Activated CD4-positive, CD25-positive, alpha-beta regulatory T cell (primary cell): ENCODE measurements at places on chromosomes 2 and 18.

GRCh38 chr2:155679647-155680046 lies 652.9 kb downstream of the NR4A2 start:
- no peak for DNase-seq

DNA sequence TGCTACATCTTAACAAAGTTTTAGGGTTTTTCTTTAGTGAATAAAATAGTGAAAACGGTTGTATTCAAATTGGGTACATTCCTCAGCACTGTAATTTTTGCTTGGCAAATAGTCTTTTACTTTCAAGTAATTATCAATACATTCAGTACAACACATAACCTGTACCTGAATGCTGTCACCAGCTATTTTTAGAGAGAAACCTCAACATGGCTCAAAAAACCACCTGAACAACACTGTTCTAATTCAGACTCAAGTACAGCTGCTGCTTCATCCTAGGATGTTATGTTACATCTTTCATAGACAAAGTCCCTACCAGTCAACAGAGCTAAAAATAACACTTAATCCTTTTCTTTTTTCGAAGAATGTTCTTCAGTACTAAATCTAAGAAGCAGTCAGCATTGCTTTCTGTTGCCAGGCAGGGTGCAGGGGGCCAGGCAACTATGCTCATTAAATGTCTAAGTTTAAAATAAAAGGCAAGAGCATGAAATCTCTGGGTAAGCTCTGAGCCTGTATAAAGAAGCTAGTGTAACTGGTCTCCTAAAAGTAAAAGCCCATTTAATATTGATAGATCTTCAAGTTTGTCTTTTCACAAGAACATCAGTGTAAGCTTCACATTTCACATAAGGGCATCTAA lies 20.5 kb downstream of the PDIA6 start:
- no peak for DNase-seq

DNA sequence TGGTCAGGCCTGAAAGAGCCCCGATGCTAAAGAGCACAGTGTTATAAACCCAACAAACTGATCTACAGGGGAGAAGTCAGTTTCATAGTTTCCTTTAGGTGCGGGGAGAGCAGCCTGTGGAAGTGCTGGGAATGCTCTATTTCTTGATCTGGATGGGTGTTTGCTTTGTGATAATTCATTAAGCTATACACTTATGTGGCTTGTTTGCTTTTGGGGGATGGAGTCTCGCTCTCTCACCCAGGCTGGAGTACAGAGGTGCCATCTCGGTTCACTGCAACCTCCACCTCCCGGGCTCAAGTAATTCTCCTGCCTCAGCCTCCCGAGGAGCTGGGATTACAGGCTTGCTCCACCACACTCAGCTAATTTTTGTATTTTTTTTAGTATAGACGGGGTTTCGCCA lies 30.1 kb upstream of the CEP68 start:
- DNase-seq, result no peak

DNA sequence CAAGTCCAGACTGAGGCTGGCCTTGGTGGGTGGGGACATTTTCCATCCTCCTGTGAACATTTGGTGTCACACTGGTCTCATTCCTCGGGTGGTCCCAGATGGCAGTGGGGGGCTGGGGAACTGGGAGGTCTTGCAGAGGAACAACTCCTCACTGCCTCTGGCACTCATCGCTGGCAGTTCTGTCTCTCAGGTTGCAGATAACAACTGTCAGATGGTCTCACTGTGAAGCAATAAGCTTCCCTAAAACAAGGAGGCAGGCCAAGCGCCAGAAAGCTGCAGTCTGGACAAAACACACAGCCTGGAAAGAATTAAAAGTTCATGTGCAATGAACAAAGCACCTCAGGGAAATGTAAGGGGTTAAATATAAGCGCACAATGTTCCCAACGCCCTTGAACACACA lies 78.1 kb downstream of the IRS1 start:
- DNase-seq, result no peak

- DNase-seq, result no peak
These were observed 254.1 kb downstream of the GLI2 start for GRCh38 chr2:120989512-120990441.

GRCh38 chr2:37652199-37652640 lies 19.2 kb downstream of the CDC42EP3 start:
- no peak for DNase-seq

GRCh38 chr2:98188351-98189046 lies 101.5 kb downstream of the VWA3B start:
- DNase-seq, result no peak

DNA sequence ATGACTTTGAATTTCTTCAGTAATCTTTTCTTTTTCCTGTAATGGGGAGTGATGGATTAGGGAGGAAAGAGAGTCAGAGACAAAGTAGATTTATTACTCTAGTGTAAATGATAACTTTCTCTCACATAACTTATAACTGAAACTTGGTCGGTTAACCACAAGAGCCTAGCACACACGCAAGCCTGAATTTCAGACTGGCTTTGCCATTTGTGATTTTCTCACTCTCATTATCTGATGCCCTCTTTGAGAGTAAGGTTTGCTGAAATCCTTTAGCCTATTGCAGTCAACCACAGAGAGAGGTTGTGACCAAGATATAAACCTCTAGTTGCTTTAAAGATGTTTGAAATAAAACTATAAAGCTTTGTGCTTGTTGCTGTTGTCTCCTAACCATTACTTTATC lies 117.9 kb upstream of the NETO1 start:
- no peak for DNase-seq

DNA sequence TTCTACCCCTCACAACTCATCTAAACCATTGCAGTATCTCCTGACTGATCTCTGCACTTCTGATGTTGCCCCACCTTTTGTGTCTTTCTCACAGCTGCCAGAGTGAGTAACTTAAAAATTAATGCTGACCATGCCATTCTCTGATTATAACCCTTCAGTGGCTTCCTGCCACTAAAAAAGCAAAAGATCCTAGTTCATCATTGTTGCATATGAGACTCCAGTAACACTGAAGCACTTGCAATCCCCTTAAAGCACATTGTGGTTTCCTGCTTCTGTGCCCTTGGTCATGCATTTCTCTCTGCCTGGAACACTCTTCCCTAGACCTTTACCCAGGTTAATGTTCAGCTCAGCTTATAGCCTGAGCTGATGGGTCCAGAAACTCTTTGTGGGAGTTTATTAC lies 95.1 kb upstream of the WDSUB1 start:
- no peak for DNase-seq

GRCh38 chr2:241479026-241479898 lies 29.1 kb downstream of the STK25 start:
- no peak for DNase-seq

- no peak for DNase-seq
These were observed 257.3 kb downstream of the GLI2 start for GRCh38 chr2:120992791-120993555.

GRCh38 chr18:39591649-39592048 lies 2026.1 kb upstream of the CELF4 start:
- DNase-seq, result no peak

DNA sequence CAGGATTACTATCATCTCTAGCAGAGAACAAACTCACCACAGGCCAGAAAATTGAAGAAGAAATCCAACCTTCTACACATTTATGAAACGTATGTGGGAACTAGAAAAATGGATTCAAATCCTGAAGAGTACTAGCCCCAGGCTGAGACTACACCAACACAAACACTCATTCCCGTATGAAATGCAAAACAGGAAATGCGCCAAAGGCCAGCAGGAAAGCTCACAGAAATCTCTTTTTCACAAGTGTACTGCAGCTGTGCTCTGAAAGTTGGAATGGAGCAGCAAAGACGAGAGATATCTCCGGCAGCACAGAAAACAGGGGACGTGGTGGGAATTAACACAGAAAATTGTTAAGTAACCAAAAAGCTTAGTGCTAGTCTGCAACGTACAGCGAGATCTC lies 913.5 kb downstream of the TDRD15 start:
- no peak for DNase-seq

DNA sequence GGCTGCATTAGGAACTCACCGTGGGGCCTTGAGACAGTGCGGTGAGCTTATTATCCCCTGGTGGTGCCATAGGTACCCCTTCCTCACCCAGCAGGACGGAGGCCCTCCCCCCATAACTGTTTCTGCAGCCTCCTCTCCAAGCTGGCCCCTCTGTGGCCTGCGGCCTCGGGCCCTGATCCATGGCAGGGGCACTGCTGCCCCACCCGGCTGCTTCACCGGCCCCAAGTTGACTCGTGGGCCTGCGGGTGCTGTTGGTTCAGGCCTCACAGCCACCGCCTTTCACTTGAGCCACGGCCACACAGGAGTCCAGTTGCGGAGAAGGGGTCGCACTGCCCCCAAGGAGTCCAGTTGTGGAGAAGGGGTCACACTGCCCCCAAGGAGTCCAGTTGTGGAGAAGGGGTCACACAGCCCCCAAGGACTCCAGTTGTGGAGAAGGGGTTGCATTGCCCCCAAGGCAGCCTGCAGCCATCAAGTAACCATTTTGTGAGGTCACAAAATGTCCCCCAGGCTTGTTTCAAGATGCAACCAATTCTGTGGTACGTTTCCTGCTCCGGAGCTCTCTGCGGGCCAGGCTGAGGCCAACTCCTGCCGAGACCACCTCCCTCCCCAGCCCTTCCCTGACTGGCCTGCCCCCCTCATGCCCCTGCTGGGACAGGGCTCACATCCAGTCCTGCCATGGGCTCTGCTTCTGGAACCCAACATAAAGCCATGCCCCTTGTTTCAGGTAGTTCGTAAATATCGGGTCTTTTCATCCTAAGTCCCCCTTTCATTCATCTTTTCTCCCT lies 4.6 kb downstream of the LRRFIP1 start:
- no peak for DNase-seq

DNA sequence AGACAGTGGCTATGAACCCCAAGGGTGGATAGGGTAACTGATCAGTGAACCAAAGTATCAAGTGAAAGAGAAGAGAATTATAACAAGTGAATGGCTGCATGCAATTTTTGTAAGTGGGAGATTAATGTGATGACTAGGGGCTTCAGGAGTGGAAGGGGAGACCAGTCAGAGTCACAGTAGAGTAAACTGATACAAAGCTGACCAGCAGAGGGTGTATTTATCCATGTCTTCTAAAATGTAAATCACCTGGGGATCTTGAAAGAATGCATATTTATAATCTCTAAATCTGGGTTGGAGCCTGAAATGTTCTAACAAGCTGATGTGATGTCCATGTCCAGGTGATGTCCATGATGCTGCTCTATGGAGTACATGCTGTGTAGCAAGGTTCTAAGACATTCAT lies 1351.3 kb upstream of the CHAC2 start:
- no peak for DNase-seq

- no peak for DNase-seq
These were observed 134.0 kb upstream of the LYPD1 start for GRCh38 chr2:132804051-132804450.

DNA sequence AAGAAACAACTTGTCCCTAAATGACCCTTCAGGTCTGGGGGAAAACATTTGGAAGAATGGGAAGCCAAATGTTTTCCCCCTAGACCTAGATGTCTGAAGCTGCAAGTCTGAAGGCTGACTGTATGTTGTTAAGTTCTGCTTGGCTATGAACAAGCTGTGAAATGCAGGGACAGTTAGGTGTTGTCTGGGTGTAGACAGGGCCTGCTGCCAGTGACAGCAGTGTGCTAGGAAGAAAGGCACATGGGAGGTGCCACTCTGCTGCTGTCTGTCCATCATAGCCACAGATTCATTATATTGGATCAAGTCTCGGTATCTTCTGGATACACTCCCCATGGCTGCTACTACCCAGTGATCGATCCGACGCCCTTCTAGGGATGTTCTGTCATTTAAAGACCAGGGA lies 265.9 kb upstream of the PXDN start:
- no peak for DNase-seq

GRCh38 chr2:166238176-166238575 lies 110.4 kb upstream of the SCN1A start:
- no peak for DNase-seq

DNA sequence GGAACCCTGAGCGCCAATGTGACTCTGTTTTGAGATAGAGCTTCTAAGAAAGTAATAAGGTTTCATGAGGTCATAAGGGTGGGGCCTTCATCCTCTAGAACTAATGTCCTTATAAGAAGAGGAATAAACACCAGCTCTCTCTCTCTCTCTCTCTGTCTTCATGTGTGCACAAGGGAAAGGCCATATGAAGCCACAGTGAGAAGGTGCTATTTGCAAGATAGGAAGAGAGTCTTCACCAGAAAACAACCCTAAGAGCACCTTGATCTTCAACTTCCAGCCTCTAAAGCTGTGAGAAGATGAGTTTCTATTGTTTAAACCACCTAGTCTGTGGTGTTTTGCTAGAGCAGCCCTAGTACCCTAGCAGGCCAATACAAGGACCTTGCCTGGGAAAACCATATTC lies 55.8 kb downstream of the DOCK10 start:
- no peak for DNase-seq

DNA sequence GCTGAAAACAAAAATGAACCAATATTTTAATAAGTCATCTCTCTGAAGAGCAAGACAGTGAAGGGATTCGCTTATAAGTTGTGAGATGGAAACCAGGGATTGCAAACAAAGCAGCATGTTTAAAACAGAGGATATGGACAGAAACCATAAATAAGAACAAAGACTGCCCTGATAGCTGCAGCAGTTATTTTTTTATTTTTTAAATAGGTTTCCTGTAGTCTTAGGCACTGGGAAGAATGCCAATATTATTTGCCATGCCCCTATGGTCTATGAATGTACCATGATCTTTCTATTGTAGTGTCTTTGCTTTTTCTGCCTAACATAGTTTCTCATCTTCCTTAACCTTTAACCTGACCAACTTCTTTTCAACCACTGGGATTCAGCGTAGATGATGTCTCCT lies 1334.0 kb upstream of the NRXN1 start:
- no peak for DNase-seq

GRCh38 chr2:78546843-78547242 lies 478.7 kb upstream of the REG3G start:
- DNase-seq, result no peak

DNA sequence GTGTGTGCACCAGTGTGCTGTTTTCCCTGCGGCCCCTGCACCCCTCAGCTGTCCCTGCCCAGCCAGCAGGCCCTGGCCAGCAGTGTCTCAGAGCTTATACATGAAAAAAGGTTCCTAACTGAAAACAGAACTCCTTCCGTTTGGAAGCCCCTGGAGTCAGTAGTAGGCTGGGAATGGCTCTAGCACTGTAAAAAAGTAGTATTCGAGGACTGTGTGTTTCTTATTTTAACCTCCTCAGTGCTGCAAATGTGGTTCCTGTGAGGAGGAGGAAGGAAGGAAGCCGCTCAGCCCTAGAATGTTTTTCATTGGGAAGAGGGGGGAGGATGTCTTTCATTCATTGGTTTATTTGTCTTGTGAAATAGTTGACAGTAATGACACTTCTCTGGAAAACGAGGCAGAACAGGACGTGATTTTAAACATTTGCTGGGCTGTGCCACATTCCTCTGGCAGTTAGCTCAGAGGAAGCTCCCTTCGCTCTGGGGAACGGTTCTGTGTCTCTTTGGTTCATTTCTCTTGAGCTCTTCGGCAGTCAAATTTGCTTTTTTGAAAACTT lies 103.5 kb downstream of the SPTBN1 start:
- no peak for DNase-seq

DNA sequence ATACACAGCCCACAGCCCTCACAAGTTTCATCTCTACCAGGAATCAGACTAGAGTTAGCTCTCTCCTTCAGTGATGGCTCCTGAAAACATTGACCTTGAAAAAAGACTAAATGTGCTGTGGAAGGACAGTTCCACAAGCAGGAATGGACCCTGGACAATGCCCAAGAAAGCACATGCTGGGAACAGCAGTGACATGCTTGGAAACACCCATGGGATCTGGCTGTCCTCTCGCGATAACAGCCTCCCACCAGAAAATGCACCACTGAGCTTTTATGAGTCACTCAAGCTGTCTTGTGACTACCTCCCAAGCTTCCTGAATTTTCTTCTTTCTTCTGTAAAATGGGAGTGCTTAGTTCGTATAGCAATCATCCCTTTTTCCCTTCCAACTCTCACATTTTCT lies 269.2 kb downstream of the LRATD1 start:
- DNase-seq, result no peak

GRCh38 chr2:20227894-20228505 lies 3.1 kb upstream of the SDC1 start:
- no peak for DNase-seq
